G401 (cell line): ENCODE measurements at places on chromosomes 7 and 10.

DNA sequence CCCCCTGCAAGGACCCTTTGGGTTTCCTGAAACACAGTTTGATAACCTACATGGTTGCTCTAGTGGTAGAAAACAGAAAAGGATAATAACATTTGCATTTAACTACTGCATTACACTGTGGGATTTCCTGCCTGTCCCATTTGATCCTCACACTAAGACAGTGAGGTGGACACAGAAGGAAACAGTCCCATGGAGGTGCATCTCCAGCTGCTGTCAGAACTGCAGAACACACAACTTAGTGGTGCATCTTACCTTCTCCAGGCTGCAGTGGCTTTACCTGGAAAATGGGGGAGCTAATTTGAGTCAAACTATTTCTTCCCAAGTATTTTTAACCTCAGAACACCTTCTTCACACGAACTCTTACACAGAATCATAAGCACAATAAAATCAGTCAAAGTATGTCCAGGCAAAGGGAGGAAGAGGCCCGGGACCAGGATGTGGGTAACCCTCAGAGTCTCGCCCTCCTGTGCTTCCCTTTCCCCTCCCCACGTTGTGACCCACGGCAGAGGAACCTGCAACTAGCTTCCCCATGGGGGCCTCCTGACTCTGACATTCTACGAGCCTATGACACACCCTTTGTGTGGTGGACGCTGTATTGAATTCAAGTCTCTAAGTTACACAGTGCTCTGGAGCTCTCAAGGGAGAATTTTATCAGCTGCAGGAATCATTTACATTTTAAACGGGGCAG is 33.7 kb downstream of the SCRN1 start:
- DNase-seq, result no peak

GRCh38 chr7:86257894-86258293 is 385.8 kb upstream of the GRM3 start:
- DNase-seq, result no peak

GRCh38 chr7:636396-636795 is 90.1 kb upstream of the DNAAF5 start:
- no peak for DNase-seq

- no peak for DNase-seq
Measured at GRCh38 chr7:34772296-34772938, 114.4 kb downstream of the NPSR1 start.

- no peak for DNase-seq
Measured at GRCh38 chr10:47046321-47047126, 135.3 kb downstream of the PTPN20 start.
